ENCODE measurements at places on chromosomes 5 and 9.

- DNase-seq = no peak
Measured at GRCh38 chr9:21326526-21327139, 8.6 kb downstream of the KLHL9 start.

DNA sequence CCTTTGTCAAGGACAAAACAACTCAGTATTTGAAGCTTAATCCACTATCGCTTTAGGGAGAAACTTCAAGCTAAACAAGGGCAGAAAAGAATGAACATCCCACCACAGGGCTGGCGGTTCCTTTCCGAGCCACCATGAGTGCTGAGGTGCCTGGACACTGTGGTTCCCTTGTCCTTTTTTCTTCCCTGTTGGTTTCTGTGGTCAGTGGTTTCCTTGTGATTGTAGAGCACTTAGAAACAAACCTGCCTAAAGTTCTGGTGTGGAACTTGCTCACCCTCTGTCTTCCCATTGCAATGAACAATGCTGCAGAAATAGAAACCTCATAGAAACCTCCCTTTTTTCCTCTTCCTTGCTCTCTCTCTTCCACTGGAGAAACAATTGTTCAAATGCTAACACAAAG, 79.3 kb upstream of the TBC1D2 start:
- no peak for DNase-seq

DNA sequence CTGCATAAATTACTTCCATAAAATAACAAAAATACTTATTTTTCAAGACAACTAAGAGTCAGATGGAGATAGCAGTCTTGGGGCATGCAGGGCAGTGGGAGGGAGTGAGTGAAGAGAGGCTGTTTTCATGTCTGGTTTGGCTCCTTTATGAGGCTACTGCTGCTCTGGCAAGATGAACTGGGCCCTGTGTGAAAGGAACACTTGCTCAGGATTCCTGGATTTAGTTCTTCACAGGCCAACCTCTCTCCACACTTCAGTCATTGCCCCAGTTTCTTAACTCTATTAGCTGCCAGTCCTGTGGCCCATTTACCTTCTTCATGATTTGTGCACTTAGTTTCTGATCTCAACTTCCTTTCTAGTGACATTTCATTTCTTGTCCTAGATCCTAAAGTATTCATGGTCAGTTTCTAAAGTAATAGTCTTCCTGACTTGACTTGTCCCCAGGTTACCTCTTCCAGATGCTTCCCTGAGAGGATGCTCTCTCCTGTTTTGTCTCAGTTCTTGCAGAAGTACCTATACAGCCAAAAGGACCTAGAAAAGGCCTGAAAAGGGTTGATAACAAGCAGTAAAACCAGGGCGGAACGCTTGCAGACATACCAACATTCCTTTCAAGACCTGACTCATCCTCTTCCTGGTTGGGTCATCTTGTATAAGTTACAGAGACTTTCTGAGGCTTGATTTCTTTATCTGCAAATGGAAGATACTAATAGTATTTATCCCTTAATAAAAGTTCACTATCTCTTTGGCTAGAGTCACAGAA, 77.0 kb upstream of the ZFAND5 start:
- no peak for DNase-seq

- DNase-seq = no peak
Measured at GRCh38 chr5:147504535-147504934, 5.3 kb downstream of the DPYSL3 start.

DNA sequence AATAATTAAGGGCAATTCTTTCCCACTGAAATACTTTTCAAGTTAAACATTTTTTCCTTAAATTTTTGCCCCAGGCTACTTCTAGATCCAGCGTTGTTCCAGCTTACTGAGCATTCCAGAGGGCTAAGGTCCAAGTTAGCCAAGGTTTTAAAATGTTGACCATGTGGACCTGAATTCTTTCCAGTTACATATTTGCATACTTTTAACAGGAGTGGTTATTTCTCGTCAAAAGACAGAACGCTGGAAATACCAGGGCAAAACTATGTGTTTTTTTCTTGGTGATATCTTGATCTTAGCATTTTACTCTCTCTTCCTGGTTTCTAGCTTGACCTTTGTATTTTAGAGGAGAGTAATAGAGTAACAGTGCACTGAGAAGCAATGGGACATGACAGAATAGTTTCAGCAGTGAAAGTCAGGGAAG, 32.8 kb downstream of the TMC1 start:
- no peak for DNase-seq

GRCh38 chr9:111902391-111903139, 6.0 kb downstream of the UGCG start:
- no peak for DNase-seq

DNA sequence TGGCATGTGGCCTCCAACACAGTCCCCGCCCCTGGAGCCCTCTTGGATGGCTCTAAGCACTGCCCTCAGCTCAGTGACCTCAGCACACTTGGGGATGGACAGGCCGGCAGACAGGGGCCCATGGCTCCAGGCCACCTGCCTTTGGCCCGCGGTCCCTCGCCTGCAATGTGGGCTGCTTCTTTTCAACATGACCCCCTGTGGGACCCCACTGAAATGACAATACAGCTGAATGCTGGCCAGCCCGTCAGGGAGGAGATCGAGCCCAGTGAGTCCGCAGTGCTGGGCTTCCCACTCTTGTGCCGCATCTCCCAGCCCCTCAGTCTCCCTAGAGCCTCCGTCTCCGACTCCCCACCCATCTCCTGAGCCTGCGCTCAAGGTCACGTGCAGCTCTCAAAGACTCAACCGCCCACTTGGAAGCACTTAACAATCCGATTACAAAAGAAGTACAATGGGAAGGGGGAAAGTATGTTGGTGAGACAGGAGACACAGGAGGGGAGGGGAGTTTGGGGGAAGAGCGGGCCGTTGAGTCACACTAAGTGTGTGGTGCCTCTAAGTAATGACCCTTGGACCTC, 238.9 kb downstream of the HSPA4 start:
- DNase-seq = no peak

DNA sequence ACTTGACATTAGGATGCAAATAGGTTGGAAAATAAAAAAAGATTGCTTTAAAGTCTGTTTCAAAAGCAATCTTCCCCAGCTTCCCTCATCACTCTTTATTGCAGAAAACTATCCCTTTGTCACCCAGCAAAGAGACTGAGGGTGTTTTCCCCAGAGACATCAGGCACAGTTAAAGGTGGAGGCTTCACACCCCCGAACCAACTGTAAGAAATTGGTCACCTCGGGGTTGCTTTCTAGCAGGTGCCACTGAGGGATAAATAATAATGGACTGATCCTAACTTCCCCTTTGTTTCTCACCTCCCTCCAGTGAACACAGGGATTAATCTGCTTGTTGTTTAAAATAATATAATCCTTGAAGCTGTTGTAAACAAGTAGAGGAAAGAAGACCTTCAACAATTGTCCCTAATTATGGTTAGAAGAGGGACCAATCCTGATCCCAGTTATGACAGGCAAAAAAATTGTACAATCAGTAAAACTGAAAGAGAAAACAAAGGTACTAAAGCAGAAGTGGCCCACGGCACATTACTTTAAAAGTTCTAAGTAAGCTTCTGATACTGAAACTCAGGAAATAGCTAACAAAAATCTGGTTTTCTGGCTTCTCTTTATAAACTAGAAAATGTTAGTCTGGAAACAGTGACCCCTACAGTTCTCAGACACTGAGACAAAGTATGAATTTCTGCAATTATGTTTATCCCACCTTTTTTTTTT, 6.6 kb upstream of the PCSK1 start:
- DNase-seq = no peak

DNA sequence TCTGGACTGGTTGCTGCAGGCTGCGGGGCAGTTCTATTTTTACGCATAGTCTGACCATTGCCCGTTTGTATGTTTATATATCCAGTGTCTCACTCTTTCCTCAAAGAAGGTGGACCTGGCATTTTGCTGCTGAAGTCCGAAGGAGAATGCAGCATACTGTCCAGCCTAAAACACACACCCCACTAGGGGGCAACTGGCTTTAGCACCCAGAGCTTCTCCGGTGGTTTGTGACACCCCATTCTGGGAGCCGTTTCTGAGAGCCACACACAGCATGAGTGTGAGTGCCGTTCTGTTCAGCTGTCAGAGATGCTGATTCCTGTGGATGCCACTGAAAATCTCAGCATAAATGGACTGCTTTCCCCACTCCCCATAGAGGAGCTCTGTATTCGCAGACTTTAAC, 290.5 kb upstream of the TAS2R1 start:
- DNase-seq = no peak

DNA sequence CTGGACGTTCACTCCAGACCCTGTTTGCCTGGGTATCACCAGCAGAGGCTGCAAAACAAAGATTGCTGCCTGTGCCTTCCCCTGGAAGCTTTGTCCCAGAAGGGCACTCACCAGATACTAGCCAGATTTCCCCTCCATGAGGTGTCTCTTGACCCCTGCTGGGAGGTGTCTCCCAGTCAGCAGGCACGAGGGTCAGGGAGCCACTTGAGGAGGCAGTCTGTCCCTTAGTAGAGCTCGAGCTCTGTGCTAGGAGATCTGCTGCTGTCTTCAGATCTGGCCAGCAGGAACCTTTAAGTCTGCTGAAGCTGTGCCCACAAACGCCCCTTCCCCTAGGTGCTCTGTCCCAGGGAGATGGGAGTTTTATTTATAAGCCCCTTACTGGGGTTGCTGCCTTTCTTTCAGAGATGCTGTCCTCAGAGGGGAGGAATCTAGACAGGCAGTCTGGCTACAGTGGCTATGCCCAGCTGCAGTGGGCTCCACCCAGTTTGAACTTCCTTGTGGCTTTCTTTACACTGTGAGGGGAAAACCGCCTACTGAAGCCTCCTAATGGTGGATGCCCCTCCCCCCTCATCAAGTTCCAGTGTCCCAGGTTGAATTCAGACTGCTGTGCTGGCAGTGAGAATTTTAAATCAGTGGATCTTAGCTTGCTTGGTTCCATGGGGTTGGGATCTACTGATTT, 253.9 kb downstream of the SPATA31D1 start:
- no peak for DNase-seq

DNA sequence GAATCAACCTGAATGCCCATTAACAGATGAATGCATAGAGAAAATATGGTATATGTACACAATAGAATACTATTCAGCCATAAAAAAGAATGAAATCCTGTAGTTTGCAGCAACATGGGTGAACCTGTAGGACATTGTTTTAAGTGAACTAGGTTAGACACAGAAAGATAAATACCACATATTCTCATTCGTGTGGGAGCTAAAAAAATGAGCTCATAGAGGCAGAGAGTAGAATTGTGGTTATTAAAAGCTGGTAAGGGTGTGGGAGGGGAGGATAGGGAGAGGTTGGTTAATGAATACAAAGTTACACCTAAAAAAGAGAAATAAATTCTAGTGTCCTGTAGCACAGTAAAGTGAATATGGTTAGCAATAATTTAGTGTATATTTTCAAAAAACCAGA, 23.5 kb downstream of the PTTG1 start:
- DNase-seq = no peak

- no peak for DNase-seq
Measured at GRCh38 chr5:162607879-162608278, 540.3 kb downstream of the GABRG2 start.

GRCh38 chr9:77392328-77392727, 215.0 kb downstream of the VPS13A start:
- DNase-seq = no peak

- no peak for DNase-seq
Measured at GRCh38 chr9:80125731-80126264, 554.0 kb downstream of the TLE4 start.

DNA sequence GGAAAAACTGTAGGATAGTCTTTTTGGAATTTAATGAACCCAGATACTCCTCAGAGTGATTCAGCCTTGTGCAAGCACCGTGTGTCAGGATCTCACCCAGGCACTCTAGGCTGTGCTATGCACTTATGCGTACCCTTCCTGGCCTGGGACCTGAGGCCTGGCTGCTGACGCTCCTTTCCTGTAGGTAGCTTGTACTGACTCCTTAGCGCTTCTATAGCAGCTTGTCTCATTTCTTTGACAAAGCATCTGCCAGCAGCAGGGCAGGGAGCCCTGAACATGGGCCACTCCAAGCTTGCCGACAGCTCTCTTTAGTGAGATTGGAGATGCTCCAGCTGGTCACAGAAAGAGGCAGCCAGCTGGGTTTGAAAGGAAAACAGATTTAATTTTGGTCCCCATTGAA, 147.3 kb downstream of the SGCD start:
- DNase-seq = no peak

DNA sequence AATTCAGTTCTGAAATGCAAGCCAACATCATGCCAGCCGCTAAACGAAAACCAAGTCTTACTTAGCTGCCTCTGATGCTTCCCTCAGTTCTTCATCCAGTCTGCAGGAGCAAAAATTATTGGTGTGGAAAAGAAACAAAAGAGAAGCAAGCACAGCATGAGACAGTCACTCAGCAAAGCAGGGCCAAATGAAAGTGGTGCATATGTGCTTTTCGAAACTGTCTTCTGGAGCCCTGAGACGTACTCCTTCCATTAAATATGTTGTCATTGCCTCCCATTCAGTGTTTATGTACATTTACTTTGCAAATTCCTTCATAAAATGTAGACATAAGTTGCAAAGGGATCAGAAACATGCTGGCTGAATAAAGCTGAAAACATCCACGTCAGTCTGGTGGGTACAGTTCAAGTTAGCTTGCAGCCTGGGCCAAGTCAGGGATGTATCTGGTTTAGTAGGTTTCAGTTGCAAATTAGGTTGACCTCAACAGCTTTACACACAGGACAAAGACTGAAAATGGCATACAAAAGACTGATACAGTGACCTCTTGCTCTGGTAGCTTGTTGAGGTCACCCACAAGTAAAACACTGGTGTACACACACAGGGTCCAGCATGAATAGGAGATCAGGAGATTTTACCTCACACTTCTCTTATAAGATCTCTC, 139.7 kb upstream of the PCA3 start:
- no peak for DNase-seq

GRCh38 chr9:126379661-126380360, 53.2 kb downstream of the MVB12B start:
- DNase-seq = no peak

GRCh38 chr9:137268538-137269201, 8.9 kb upstream of the TOR4A start:
- no peak for DNase-seq

All from activated naive CD4-positive, alpha-beta T cell (primary cell).